Omental fat pad (tissue), 4 donors: ENCODE measurements at places on chromosomes 12 and 14. TPM values are rescaled to one million over a fixed set of nuclear protein-coding genes. Genes with fewer than 3 reads are reported as not detected.

GRCh38 chr12:4564818-4565217 lies 2.8 kb downstream of the DYRK4 start:
- DNase-seq, result no peak

DNA sequence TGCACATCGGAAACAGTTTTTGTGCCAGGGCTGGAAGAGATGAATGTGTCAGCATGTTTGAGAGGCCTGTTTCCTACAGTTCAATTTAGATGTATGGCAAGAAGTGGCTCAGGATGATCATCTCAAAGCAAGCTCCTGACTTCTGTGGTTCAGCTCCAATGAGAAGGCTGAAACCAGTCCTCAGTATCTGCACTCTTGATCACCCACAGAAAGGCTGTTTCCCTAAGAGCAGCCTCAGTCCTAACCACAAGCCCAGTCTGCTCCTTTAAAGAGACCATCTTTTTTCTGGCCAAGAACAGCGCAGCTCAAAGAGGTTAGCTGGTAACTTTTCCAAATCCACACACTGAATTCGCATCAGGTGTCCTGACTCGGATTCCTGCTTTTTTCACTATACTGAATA lies 19.2 kb downstream of the CSRP2 start:
- DNase-seq, result no peak

DNA sequence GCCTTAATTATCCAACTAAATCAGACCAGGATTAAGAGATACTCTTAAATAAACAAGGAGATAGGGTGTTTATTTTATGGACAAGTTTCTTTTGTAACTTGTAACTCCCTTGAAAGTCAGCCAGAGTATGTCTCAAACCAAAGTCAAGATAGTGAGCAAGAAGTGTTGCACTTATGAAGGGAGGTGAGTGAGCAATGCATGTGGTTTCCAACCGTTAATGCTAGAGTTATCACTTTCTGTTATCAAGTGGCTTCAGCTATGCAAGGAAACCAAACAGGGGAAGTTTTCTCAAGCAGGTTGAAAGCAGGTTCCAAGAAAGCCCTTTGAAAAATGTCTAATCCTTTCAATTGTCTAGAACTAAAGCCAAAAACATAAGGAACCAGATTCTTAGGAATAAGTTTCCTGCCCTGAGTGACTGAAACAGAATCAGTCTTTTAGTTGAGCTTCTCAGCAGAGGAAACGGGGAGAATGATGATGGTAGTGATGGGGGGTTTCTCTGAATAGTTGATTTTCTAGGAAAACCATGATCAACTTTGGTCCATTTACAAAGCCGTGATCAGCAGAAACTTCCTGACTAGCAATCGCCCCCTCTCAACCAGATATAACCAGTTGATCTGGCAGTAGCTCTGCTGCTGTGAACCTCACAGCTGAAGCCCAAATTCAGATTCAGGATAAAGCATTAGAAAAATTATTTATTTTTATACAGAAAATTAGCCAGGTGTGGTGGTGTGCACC lies 128.4 kb downstream of the DAD1 start:
- no peak for DNase-seq

GRCh38 chr12:131139363-131140068 lies 185.8 kb downstream of the ADGRD1 start:
- no peak for DNase-seq

- no peak for DNase-seq
Measured at GRCh38 chr12:45745861-45746277, 16.4 kb downstream of the ARID2 start.

- no peak for DNase-seq
Measured at GRCh38 chr12:94898388-94898787, 105.1 kb downstream of the NDUFA12 start.

GRCh38 chr14:99664937-99665273 lies 19.2 kb upstream of the CYP46A1 start:
- no peak for DNase-seq

DNA sequence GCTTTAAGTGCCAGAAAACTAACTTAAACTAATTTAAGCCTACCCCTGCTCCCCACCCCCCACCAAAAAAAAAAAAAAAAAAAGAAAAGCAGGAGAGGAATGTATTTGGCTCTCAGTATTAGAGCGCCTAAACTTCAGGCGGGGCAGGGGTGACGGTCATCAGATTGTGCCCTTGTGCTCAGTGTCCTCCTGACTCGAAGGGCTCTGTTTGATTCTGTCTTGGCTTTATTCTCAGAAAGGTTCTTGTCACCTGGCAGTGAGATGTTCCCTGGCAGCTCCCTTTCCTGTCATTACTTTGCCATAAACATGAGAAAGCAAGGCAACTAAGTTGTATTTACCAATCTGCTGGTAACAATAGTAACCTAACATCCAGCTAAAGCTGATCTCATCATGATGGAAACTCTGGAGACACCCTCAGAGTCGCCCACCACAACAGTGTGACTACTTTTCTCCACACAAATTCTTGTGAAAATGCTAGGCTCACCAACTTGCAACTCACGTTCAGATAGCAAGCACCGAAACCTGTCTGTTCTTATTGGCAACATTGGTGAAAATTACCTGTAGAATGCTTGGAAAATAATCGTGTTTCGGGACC lies 39.0 kb upstream of the WNK1 start:
- no peak for DNase-seq

- no peak for DNase-seq
Measured at GRCh38 chr12:41061192-41061591, 126.9 kb upstream of the PDZRN4 start.

DNA sequence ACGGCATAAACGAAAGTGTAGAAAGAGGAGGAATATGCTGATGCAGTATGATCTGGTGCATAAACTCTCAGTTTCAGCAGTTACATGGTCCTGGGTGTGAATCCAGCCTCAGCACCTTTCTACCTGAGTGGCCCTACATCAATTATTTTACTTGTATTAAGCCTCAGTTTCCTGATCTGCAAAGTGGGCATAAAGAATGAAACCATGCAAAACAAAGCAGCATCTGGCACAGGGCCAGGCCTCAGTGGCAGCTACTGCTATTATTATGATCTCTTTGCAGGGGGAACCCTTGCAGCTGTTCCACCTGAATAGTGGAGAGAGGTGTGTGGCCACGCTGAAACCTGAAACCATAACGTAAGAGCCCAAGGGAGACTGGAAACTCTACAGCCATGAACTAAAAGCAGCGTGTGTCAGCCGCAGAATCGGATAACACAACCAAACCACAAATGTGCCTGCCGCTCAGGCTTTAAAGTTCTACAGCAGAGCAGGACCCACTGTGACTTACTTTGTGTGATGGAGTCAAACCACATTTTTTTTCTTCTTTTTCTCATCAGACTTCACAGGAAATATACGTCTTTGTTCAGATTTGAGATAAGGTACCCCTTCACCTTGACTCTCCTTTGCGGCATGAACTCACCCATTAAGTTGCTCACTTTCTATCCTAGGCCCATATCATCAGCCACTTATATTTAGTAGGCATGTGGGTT lies 29.2 kb upstream of the FOS start:
- no peak for DNase-seq

- DNase-seq, result no peak
Measured at GRCh38 chr12:118061873-118062843, 1.2 kb upstream of the WSB2 start.

- DNase-seq, result no peak
Measured at GRCh38 chr14:99821519-99822508, 28.6 kb downstream of the EML1 start.

DNA sequence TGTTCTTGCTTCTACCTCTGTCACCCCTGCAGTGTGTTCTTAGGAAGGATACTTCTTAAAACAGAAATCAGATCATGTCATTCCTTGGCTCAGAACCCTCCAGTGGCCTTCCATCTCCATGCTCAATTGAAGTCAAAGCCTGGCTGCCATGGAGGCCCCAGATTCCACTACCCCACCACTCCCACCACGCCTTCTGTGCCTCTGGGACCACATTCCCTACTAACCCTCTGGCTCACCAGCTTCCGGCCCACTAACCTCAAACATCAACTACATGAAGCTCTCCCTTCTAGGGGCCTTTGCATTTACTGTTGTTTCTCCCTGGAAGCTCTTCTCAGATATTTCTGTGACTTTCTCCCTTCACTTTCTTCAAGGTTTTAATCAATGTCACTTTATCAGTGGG lies 76.1 kb upstream of the REP15 start:
- DNase-seq, result no peak

DNA sequence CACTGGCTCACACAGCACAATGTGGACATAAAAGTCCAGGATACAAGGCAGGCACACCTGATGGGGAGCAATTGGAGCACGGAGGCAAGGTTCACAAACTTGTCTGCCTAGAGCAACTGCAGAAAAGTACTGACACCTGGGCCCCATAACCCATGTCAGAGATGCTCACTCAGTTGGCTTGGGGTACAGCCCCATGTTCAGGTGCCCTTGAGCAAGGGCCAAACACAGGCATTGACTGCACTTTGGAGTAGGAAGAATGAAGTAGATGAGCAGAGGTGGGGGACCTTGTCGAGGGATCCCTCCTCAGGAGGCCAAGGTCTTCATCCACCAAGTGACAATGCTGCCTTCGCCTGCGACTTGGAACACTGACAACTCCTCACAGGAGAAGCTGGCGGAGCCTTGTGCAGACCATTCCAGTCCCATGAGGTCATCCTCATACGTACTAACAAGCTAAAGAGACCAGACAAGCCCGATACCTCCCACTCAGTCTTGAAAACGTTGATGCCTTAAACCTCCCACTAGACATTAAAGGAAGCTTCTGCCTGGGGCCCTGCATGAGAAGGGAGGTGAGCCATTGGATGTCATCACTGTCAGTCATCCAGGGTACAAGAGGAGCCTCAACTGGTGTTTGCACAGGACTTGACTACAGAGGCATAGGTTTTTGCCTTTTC lies 42.5 kb upstream of the C14orf180 start:
- DNase-seq, result no peak

- DNase-seq, result no peak
Measured at GRCh38 chr12:78697817-78698415, 166.7 kb upstream of the SYT1 start.

DNA sequence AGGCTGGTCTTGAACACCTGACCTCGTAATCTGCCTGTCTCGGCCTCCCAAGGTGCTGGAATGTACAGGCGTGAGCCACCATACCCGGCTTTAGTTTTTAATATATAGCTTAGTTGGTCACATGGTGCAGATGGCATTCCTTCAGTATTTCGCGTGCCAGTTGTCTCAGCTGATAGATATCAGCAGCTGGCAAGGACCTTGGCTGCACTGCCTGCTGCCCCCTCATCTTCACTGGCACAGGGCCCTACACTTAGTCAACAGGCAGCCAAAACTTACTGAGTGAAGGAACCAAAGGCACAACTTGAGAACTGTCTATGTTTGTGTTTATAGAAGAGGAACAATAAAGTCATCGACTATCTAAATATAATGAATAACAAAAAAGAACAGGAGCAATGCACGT lies 31.0 kb downstream of the EID3 start:
- no peak for DNase-seq

GRCh38 chr14:101965770-101966722 lies 1.7 kb downstream of the DYNC1H1 start:
- DNase-seq, result no peak

DNA sequence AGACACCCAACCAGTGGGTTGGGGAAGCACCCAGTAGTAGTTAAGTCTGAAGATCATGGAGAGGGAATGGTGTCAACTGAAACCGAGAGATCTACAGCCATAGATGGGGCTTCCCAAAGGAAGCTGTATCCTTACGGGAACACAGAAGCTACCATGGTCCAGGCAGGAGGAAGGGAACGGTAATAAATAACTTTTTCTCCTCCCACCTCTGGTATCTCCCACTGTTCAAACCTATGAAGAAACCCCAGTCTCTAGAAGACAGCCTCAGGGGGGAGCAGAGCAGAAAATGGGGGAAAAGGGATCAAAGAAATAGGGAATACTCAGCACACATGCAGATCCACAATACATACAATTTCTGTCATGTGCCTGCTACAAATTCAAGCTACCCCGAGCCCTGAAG lies 33.4 kb downstream of the ZNF605 start:
- DNase-seq, result no peak

DNA sequence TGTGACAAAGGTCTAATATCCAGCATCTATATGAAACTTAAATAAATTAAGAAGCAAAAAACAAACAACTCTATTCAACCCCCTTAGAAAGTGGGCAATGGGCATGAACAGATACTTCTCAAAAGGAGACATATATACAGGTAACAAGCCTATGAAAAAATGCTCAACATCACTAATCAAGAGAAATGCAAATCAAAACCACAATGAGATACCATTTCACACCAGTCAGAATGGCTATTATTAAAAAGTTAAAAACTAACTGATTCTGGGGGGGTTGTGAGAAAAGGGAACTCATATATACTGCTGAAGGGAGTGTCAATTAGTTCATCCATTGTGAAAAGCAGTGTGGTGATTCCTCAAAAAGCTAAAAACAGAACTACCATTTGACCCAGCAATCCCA lies 198.9 kb downstream of the BMP4 start:
- DNase-seq, result no peak

DNA sequence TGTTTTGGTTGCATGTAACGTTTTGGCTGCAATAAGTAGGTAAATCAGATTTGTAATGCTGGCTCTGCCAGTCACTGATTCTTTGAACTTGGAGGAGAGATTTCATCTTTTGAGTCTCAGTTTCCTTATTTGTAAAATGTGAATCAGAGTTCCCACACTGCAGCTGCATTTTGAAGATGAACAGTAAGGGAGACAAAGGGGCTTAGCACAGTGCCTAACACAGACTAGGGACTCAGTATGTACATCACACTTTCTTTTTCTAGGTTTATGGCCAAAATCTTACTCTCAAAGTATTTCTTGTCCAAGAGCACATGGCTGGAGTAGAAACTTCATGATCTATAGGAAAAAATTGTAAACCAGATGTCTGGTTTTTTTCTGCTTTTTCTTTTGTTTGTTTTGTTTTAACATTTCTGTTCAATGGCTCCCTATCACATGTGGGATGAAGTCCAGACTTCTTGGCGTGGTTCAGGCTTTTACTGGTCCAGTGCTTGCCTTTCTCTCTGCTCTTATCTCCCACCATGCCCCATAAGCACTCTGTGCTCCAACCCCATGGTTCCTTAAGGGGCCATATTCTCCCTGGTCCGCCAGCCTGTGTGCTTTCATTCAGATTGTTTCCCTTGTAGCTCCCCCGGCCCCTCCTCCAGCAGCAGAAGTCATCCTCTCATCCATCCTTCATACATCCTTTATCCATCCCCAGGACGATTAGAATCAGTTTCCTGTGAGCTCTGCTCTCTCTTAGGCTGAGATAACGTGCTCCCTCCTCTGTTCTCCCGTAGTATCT lies 58.0 kb downstream of the SYNE2 start:
- no peak for DNase-seq

Gene FAM90A1
- total RNA-seq, result not detected

Gene KCNA5
- total RNA-seq, result not detected

Gene GALNT8
- total RNA-seq, result 1.7 TPM

Gene LBHD2
- not detected for total RNA-seq

Gene AMN
- 0.72 TPM for total RNA-seq

Gene CCDC196
- total RNA-seq, result not detected

Gene ANKS1B
- 26.4 TPM for total RNA-seq

Gene SMARCC2
- total RNA-seq, result 80.3 TPM

Gene BEST3
- total RNA-seq, result not detected

Gene PRB2
- not detected for total RNA-seq

Gene DHRS2
- total RNA-seq, result not detected

Gene SERPINA10
- not detected for total RNA-seq

Gene OTX2
- total RNA-seq, result not detected

Gene CPNE6
- total RNA-seq, result not detected

Gene ATF7
- total RNA-seq, result 22.5 TPM

Gene SERPINA1
- total RNA-seq, result 92.4 TPM
